ENCODE measurements at places on chromosomes 5 and 9.

- no peak for DNase-seq
Measured at GRCh38 chr5:12636209-12636608, 732.0 kb upstream of the CTNND2 start.

DNA sequence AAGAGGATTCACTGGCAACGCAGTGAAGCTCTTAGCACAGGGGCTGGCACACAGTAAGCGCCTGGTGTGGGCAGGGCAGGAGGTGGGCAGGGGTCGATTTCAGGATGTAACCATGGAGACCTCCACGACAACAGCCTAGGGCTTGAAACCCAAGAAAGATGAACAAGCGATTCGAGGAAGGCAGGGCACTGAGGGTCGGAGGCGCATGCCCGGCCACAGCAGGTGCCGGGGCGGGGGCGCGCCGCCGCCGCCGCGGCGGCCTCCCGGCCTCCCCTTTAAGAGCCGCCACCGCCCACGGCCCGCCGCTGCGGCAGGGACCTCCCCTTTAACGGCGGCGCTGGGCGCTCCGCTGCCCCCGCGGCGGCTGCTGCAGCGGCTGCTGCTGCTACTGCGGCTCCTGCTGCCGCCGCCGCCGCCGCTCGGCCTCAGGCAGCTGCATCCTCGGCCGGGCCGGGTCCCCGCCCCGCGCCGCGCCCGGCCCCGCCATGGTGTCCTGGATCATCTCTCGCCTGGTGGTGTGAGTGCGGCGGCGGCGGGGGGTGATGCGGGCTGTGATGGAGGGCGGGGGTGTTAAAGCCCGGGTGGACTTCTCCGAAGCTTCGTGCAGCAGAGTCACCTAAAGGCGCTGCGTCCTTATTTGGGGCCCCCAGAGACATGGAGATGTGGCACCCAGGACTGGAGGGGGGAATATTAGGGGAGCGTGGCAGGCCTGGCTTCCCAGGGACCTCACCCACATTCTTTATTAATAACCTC lies at the start of gene REEP2:
Gene REEP2 (plus strand): TSS at position 334 of the 753 bp plus-strand sequence. CDS start 152 bp downstream, at position 486.
- DNase-seq, result peak; percentile 60

DNA sequence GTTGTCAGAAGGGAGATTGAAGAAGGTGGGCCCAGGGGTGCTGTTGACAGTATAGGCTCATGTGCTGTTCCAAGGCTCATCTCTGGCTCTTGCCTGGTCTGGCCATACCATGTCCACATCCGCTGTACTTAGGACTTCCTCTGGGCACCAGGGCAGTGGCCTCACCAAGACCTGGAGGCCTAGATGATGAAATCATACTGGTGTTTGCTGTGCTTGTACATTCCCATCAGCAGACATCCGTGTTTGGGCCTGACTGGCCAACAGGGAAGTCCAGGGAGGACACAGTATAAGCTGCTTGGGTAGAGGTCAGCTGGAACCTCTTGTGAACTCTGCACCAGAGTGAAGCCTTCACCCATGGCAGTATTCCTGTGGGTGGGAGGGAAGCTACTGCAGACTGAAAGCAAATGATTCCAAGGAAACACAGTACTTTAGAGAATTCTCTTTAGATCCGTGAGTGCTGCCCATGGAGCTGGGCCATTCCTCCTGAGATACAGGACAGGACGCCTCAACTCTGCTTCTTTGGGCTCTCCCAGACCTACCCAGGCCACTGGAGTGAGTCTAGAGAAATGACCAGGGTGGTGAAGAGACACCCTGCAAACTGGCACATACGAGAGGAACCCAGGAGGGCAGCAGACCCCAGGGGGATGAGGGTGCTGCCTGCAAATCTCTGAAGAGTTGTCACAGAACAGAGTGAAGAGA lies 22.5 kb downstream of the POLR1E start:
- DNase-seq, result no peak

GRCh38 chr5:132483661-132484390 lies 6.7 kb downstream of the IRF1 start:
- DNase-seq, result no peak

- DNase-seq, result no peak
Measured at GRCh38 chr5:132458226-132458560, 32.4 kb downstream of the IRF1 start.

DNA sequence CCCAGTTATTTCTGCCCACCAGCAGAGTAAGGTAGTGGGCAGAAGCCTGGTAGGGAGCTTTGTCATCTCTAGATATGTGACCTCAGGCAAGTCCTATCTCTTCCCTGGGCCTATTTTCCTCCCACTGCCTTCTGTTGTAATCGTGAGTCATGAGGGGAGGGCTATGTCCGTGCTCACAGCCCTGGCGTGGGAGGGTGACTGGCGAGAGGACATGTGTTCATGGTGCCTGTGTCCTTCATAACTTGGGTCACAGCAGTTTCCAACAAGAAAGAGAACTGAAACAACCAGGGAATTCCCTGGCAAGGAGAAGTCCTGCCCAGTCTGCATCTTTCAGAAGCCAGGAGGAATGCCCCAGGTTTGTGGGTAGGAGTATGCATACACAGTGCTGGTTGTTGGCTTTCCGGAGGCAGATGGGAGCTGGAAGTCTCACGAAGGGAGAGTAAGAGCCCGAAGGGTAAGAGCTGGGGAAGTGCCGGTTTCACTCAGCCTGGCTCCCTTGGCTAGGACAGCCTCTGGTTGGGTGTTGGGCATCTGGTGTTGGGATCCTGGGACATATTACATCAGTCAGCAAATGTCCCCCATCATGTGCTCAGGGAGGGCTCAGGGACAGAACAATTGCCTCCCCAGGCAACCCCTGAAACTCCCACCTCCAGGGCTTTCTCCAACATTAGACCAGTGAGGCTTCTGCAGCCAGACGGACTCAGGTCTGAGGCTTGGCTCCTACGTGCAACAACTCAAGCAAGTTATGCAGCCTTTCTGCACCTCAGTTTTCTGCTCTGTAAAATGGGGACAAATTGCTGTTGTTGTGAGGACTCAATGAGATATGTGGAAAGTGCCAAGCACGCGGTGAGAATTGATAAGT lies 4.3 kb upstream of the TIFAB start:
- no peak for DNase-seq

GRCh38 chr9:9283159-9283986 lies 1329.4 kb downstream of the PTPRD start:
- no peak for DNase-seq

DNA sequence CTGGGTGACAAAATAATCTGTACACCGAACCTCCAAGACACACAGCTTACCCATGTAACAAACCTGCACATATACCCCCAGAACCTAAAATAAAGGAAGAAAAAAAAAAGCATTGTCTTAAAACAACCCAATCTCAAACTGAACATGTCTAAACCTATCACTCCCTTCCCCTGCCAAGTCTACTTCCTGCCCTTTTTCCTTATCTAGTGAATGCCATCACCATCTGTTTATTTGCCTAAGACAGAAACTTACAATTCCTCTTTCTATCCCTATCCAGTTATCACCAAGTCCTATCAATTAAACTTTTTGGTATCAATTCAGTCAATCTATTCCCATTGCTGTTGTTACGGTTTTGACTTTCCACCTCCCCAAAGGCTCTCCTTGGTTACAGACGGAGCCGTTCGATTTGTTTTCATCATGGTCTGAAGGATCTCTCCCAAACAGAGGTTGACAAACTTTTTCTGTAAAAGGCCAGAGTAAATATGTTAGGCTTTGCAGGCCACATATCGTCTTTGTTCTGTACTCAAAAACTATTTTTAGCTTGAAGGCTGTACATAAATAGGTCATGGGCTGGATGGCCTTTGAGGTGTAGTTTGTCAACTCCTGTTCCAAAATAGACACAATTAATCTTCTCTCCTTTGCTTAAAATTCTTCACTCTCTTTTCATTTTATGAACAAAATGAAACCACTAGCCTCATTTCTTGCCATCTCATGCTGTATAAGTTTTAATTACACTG lies 12.1 kb downstream of the NOL8 start:
- no peak for DNase-seq

DNA sequence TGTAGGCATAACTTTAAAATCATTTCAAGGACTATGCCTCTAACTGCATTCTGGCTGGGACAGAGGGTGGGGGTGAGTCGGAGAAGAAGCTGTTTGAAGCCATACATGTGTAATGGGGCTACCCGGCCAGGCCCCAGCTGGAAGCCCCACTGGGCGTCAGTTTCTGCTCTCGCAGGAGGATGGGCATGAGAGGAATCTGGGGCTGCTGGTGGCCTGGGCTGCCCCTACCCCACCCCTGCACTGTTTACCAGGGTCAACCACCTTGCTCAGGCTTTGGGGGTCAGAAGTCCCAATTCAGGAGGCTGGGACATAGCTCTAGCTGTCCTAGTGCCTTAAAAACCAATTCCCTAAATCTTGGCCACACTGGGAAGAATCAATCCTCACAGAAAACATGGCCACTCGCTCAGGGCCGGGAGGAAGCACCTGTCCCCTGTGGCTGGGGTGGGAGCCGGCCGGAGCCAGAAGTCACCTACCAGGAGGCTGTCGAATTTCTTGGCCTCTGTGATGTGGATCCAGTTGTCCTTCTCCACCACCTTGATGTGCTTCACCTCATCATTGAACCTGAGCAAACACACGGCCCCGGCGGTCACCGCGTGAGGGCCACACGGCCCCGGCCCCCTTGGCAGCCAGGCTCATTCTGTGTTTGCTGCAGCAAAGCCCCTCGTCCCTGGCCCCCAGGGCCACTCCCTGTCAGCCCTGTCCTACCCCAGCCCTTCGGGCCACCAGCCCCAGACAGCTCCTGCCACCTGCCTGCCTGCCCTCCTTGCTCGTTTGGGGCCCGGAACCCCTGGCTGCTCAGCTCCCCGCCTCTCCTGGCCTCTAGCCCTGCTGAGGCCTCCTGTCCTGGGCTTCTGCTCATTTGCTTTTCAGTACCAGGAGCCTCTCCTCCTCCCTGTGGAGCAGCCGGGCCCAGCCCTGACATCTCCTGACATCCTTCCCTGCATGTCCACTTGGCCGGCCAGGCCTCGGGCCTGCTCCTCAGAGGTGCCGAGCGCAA lies 33.6 kb upstream of the SARDH start:
- DNase-seq, result no peak

DNA sequence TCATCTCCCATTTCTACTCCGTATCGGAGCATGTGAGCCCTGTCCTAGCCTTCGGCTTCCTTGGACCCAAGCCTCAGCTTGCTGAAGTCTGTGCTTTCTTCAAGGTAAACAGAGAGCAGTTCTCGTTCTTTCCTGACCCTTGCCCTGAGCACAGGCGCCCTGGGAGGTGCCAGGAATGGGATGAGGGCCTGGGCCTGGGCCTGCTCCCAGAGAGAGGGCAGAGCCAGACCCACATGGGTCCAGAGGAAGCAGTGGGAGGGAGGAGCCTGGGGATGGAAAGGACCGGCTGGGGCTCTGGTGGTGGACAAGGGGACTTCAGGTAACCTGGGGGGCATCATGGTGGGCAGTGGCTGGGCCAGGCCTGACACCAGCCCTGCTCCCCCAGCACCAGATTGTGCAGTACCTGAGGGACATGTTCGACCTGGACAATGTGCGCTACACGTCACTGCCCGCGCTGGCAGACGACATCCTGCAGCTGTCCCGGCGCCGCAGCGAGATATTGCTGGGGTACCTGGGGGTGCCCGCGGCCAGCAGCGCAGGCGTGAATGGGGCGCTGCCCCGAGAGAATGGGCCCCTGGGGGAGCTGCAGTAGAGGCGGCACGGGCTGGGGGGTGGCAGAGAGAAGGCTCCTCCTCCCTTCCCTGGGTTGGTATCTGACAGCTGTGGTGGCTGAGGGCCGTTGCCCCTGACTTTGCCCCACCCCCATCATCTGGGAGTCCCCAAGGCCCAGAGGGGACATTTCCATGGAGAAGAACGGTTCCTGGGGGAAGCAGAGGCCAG lies 10.9 kb upstream of the DOLPP1 start:
- no peak for DNase-seq

GRCh38 chr9:121921444-121921843 lies 171.7 kb downstream of the TTLL11 start:
- DNase-seq, result no peak

DNA sequence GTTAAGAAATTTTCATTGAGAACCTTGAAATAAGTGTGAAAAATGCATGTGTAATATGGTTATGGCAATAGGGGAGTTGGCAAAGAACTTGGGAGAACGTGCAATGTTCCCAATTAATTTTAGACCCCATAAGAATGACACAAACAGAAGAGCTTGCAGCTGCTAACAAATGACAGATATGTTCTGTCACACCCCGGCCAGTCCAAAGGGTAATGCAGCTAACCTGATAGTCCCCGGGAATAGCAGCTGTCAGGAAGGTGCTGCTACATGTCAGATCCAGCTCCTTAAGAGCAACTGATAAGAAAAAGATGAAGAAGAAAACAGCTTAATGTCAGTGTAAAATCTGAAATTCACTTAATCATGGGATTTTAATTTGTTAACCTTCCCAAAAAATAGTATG lies 30.4 kb downstream of the SEMA5A start:
- DNase-seq, result no peak

DNA sequence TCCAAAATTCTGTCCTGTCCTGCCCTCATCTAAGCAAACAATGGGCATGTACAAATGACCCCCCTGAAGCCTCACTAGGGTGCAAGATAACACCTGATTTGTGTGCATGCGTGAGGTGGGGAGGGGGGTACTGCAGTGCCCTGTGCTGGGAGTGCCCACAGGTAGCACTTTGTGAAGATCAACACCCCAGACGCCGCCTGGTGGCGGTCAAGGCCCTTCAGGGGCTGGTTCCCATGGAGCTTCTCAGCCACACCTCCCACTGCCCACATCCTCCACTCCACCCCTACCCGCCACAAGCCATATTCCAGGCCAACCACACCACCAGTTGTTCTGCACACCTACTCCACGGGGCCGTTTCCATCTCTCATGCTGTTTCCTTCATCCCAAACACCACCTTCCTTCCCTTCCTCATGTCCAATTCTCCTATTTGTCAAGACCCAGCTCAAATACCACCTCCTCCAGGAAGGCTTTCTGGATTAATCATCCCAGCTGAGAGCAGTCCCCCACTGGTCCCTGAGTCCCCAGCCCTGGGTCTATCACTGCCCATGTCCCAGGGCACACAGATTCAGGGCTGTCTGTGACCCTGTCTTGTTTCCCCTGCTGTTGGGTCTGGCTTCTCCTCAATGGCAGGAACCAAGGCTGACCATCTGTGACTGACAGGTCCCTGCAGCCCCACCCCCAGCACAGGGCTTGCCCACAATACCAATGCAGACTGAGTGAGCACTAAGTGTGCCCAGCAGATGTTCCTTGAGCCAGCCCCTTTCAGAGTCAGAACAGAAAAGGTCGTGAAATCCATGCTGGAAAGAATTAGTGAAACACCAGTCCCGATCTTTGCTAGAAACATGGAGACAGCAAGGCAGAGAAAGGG lies 178.4 kb downstream of the PAX5 start:
- peak; percentile 73 for DNase-seq

Data from GM18507 (cell line).